Activated naive CD4-positive, alpha-beta T cell (primary cell): ENCODE measurements at places on chromosomes 7 and 10.

GRCh38 chr10:47190301-47190700, 109.7 kb upstream of the GDF10 start:
- DNase-seq: no peak

DNA sequence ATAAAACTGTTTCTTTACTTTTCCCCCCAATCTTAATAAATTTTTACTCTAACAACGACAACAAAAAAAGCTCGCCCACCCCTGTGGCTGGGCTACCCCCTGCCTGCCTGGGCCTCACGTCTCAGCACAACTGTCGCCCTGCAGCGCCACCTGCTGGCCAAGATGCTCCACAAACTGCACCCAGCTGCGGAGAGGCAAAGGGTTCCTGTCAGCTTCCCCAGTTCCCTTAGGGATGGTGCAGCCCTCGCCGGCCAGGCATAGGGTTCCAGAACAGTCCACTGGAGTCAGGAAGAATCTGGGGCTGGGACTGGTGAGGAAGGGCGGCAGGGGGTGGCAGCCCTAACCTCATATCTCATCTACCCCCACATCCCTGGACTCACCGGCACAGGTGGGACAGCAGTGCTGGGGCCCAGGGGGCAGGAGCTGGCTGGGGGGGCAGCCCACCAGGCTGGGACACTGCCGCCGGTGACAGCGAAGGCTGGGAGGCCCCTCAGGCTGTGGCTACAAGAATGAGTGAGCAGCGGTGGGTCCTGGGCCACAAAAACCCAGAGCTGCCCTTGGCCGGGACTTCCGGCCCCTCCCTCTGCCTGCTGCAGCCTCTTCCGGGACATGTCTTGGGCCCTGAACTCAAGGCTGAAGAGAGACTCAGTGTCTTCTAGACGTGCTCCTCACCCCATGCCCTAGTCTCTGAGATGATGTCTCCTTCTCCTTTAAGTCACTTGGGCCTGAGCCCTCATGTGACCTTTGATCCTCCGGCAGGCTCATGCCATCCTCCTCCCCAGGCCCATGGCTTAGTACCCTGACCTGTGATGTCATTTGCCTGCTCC, 21.2 kb downstream of the ATP6V1F start:
- peak; percentile 83 for DNase-seq

GRCh38 chr10:46298477-46299285, 11.9 kb downstream of the ANTXRL start:
- no peak for DNase-seq

- no peak for DNase-seq
Measured at GRCh38 chr10:101595591-101596433, 7.7 kb downstream of the DPCD start.

DNA sequence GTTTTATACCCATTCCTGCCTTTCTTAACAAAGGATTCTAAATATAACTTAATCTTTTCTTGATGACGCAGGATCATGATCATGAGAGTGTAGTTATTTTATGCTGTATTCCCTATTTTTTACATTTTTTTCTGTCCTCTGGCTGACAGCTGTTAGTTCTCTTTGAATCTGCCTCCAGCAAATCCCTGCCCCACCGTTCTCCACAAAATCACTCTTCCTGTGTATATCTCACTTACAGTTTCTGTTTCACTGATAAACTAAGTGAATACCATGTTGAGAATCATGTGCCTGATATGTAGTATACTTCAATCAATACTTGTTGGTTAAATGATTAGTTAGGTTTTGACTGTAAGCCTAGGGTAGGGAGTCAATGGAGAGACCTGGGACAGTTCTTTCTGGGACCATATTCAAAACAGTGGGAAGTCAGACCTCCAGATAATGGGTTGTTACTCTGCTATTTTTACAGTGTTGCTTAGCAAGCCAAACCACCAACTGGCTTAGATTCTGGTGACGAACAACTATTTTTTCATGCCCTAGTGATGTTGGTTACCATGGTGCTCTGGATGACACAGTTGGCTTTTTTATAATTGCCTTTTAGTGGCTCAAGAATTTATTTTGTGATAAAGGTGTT, 12.8 kb downstream of the CNNM1 start:
- no peak for DNase-seq

GRCh38 chr7:15559416-15559928, 2.3 kb downstream of the AGMO start:
- DNase-seq: no peak

DNA sequence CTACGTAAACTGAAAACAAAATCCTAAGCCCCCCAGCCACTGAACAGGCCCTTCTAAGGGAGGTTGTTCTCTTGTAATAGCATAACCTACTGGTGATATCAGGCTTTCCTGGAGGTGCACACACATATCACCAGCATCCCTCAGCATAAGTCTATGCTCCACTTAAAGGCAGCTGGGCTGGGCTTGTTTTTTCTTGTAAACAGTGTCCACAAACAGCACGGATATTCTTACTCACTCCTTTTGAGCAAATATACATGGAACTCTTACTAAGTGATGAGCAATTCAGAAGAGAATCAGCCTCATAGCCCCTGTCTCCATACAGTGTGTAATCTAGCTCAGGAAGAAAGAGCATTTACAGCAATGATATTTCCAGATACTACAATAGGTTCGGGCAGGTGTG, 2.4 kb downstream of the LRIT1 start:
- no peak for DNase-seq

DNA sequence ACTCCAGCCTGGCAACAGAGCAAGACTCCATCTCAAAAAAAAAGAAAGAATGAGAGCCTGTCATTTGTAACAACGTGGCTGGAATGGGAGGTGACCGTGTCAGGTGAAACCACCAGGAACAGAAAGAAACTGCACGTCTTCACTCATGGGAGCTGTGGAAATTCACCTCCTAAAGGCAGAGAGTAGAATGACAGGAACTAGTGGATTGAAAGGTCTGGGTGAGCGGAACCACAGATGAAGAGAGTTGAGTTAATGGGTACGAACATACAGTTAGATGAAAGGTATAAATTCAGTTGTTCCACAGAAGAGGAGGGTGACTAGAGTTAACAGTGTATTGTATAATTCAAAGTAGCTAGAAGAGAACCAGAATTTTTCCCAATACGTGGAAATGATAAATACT, 78.6 kb downstream of the MAD1L1 start:
- no peak for DNase-seq

- DNase-seq: no peak
Measured at GRCh38 chr10:72085166-72085565, 3.2 kb downstream of the SPOCK2 start.

DNA sequence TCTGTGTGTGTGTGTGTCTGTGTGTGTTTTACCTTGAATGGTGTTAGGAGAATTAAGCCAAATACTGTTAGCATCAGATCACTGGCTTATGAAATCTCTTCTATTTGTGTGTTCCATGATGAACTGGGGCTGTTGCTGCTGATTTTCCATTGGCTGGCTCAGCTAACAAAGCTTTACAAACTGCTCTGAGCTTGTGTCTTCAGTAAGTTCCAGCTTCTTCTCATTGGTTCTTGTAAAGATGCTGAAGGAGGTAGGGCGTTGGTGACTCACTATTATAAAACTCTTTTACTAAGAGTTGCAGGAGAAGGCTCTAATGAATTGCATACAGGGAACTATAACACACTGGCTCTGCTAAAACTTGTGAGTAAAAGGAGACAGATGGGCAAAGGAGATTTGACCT, 136.4 kb upstream of the PRKCQ start:
- DNase-seq: no peak

DNA sequence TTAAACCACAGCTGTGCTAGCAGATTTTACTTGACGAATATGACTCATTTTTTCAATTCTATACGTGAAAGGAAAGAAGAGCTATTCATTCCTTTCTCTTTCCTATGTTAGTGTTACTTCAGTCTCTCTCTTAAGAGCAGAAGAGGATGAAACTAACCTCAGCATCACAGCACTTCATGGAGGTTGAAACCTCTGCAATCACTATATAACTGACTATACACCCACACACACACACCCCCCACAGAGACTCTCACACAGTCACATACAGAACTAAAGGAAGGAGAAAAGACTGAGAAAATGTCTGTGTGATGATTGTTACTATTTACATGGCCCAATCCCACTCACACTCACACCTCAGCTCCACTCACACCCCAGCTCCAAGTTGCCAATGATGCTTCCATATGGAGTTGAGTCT, 104.2 kb downstream of the KIF20B start:
- DNase-seq: no peak

- no peak for DNase-seq
Measured at GRCh38 chr7:28988091-28988490, 30.0 kb upstream of the TRIL start.

GRCh38 chr7:3955751-3956696, 655.0 kb downstream of the SDK1 start:
- DNase-seq: no peak

DNA sequence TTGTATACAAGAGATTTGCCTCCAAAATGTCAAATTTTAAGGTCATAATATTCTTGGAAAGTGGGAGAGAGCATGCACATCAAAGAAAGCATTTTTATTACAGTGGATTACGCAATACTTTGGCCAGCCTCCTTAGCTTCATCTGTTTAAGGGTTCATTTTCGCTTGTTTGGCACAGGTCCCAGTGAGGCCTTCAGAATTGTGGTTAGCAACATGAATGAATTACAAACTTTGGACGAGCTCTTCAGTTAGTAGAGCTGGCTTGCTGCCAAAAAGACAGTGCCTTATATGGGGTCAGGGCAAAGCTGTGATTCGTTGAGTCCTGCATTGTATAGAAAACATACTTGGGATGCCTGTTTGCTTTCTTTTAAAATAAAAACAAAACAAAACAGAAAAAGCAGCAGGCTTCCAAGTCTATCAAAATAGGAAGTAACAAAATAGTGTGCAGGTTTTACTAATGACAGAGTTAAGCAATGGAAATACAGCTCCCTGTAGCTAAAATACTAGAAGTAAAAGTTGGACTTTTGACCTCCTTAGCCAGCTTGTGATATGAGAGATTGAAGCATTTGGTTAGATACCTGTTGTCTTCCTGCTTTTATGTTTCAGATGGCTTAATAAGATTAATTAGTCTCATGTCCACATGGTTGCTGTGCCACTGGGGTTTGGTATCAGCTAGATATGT, 190.8 kb downstream of the MLLT10 start:
- no peak for DNase-seq

GRCh38 chr7:21293771-21294170, 134.1 kb upstream of the SP4 start:
- DNase-seq: no peak

DNA sequence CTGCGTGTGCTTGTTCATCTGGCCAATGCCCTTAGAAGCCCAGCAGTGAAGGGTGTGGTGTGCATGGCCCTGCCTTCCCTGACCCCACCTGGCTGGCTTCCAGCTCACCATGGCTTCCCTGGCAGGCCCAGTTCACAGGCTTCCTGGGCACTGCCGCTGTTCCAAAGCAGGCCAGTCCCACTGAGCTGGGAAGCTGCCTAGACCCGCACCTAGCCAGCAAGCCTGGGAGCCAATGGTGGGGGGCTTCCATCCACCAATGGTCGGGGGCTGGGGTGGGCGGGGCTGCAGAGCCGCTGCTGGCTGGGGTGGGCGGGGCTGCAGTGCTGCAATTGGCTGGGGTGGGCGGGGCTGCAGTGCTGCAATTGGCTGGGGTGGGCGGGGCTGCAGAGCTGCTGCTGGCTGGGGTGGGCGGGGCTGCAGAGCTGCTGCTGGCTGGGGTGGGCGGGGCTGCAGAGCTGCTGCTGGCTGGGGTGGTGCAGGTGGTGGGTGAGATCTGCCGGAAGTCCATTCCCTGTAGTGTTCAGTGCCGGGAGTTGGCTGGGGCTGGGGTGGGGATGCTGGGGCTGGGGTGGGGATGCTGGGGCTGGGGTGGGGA, 12.4 kb downstream of the CALY start:
- no peak for DNase-seq

DNA sequence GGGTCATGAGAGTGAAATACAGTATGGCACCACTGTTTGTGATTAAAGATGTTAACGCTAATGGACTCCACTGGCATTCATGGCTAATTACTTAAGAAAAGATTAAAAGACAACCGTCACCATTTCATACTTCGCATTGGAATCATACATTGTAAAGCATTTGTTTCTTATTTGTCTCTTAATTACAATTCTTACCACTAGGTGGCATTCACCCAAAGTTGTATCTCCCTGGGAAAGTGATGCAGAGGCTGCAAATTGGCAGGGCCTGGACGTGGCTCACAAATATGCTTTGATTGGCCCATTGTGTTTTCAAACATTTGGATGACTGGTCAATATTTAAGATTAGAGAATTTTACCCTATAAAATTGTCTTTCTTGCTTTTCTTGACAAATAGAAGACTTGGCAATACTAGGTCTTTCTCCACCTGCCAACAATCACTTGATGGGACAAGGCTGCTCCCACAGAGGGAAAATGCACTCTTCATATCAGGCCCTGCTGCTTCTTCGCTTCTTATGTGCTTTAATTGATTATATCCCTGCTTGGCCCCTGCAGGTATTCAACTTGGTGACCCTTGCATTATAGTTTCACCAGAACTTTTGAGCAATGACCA, 72.1 kb upstream of the STARD3NL start:
- no peak for DNase-seq

GRCh38 chr7:131945313-131945911, 389.0 kb upstream of the PODXL start:
- DNase-seq: no peak

DNA sequence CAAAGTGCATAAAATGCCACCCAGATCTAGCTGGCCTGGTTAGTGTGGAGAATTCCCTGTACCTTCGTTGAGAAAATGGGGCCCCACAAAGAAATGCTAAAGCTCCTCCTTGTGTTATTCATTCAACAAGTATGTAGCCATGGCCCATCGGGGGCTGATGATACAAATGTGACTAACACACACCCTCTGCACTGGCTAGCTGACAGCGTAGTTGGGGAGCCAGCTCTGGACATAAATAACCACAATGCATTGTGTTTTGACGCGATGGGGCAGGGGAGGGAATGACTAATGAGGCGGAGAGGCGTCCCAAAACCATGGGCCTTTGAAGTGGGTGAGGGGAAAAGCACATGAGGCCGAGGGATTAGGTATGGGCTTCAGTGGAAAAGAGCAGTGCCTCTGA, 28.2 kb upstream of the ASL start:
- no peak for DNase-seq

DNA sequence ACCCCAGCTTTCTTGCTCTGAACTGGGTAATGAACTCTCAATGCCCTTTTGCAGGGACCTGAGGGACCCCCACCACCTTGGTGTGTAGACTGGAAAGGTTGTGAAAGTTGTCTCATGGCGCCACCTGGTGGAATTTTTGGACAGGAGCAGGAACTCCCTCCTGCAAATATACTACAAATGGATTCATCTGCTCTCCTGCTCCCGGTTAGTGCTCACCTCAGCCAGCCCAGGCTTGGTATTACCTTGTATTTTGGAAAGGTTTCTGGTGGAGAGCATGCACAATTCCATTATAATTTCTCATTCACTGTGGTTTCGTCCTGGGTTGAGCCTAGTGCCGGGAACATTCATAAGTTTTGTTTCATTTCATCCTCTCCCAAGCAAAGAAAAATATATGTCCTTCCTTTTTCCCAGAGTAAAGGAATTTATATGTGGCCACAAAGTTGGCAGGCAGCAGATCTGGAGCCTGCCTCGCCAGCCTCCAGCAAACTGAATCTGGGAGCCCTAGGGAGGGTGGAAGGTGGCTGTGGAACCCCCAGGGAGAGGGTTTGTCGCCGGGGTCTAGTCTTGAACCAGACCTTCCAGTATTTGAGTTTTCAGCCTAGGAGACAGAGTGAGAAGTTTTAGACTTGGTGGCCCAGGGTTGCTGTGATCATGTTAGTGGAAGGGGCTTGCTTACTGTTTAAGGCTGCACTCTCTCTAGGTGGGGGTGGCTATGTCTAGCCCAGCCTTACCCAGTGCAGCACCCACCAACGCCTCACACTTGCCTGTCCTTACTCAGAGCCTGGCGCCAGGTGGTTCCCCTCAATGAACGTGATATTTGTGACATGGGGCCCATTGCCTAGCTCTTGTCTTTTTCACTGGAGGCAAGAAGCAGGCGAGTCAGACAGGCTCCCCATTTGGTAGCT, 9.5 kb downstream of the FAM241B start:
- DNase-seq: no peak

GRCh38 chr10:125548878-125549277, 134.1 kb downstream of the TEX36 start:
- no peak for DNase-seq
